ENCODE measurements at places on chromosomes 11 and 22.

GRCh38 chr22:46390652-46391301, 55.3 kb downstream of the TRMU start:
- no peak for DNase-seq

DNA sequence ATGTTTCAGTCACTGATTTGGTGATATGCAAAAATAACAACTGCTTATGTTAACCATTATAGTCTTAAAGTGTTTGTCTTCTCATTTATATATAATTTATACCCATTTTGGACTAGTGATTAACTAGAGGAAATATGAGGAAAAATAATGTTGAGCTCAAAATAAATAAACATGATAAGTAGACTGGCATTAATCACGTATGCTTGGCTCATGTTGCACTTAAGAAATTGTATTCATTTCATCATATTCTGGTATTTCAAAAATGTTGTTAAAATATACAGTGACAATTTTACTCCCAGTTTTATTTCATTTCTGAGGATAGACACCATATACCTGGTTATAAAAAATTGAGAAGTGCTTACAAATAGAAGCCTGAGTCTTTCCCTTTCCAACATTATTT, 3.8 kb upstream of the OR10D3 start:
- no peak for DNase-seq

DNA sequence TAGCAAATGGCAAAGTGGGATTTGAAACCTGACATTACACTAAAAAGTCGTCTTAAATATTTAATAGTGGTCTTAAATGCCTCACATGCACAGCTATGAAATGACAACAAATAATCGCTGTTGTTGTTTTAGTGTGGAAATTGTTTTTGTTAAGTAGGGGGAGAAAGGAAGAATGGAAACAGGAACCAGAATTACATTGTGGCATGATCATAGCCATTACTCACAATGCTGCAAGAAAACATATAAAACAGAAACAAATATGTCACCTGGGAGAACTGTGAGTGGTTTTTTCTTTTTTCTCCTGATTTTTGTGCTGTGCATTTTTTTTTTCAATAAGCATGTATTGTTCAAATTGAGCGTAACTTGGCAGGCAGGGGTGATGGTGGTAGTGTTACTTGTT, 22.9 kb downstream of the FAM76B start:
- DNase-seq: no peak

GRCh38 chr11:47506373-47506772, 46.6 kb downstream of the CELF1 start:
- DNase-seq: no peak

- no peak for DNase-seq
These were observed 178.2 kb downstream of the IGLL1 start for GRCh38 chr22:23401910-23402274.

DNA sequence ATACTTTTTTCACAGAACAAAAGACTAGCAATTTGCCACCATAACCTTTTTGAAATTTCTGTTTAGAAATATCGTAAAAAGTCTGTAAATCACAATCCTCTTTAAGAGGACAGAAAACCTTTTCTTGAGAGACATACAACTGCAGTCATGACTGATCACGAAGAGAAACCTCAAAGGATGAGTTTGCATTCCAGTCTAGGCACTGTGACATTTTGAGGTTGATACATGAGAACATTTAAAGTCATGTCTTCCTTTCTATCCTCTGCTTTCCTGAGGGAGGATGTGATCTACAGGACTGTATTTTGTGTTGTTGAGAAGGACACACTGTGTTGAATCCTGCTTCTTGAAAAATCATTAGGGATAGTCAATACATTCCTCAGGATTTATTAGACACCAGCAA, 476.7 kb upstream of the CCDC179 start:
- DNase-seq: no peak

DNA sequence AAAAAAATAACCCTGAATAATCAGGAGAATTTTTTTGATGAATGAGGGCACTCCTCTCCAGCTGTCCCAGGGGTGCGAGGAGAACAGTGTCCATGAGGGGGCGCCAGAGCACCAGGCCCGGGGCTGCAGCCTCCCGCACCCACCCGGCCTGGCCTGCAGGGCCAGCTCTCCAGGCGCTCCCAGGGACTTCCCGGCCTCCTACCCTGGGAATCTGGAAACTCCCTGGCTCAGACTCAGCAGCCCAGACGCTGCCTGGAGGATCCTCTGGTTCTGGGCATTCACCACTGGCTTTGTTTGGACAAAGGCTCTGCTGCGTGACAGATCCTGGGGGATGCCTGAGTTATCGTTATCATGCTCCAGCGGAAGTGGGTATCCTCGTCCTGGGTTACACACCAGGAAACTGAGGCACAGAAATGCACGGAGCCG, 31.0 kb downstream of the MCM5 start:
- DNase-seq: peak; percentile 16

GRCh38 chr11:43983221-43983810, 40.9 kb downstream of the C11orf96 start:
- no peak for DNase-seq

- no peak for DNase-seq
These were observed 5.2 kb downstream of the POLD4 start for GRCh38 chr11:67347964-67348749.

- no peak for DNase-seq
These were observed 3.0 kb upstream of the SOX6 start for GRCh38 chr11:16359369-16359768.

DNA sequence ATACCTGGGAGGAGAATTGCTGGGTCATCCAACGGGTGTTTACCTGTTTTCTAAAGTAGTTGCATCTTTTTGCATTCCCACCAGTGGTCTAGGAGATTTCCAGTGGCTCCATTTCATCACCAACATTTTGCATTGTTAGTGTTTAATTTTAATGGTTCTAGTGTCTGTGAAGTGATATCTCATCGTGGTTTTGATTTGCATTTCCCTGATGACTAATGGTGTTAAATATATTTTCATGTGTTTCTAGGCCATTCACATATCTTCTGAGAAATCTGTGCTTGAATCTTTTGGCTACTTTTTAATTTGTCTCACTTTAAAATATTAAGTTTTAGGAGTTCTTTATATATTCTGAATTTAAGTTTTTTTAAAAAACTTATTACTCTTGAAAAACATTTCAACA, 439.6 kb downstream of the TMEM135 start:
- DNase-seq: no peak

- no peak for DNase-seq
These were observed 1.1 kb upstream of the TTLL8 start for GRCh38 chr22:50058906-50059880.

DNA sequence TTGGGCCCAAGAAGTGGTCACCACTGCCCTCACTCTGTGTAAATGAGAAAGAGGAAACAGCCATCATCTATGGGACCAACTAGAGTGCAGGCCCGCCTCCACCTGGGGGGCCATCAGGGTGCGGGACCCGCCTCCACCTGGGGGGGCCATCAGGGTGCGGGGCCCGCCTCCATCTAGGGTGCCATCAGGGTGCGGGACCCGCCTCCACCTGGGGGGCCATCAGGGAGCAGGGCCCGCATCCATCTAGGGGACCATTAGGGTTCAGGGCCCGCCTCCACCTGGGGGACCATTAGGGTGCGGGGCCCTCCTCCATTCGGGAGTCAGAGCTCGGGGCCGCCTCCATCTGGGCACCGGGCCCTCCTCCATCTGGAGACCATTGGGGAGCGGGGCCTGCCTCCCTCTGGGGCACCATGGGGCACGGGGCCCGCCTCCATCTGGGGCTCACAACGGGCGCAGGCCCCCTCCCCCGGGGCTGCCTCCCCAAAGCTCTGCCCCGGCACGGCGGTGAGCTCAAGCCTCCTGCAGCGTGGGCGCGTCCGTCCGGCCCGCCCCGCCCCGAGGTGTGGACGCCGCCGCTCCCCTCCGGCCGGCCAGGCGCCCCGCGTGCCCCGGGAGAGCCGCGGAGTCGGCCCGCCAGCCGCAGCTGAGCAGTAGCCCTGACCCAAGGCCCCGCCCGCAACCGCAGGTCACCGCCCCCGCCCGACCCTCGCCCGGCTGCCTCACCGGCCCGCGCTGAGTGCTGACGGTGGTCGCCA, 512 bp downstream of the TOLLIP start:
- no peak for DNase-seq

DNA sequence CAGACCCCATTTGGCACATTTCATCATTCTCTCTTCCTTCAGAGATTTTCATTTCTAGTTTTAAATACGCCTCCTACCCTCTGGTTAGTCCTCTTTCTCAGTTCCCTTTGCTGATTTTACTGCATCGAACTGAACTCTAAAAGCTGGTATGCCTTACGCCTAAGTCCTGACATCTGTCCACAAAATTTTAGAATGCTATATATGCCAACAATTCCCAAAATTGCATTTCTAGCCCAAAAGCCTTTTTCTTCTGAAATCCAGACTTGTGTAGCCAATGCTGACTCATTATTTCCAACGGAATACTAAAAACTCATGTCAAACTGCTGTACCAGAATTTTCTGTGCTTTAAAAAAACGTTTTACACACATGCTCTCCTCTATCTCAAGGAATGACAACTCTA, 1124.4 kb upstream of the TENM4 start:
- no peak for DNase-seq

GRCh38 chr11:67032830-67033551, 10.1 kb downstream of the SYT12 start:
- DNase-seq: no peak

DNA sequence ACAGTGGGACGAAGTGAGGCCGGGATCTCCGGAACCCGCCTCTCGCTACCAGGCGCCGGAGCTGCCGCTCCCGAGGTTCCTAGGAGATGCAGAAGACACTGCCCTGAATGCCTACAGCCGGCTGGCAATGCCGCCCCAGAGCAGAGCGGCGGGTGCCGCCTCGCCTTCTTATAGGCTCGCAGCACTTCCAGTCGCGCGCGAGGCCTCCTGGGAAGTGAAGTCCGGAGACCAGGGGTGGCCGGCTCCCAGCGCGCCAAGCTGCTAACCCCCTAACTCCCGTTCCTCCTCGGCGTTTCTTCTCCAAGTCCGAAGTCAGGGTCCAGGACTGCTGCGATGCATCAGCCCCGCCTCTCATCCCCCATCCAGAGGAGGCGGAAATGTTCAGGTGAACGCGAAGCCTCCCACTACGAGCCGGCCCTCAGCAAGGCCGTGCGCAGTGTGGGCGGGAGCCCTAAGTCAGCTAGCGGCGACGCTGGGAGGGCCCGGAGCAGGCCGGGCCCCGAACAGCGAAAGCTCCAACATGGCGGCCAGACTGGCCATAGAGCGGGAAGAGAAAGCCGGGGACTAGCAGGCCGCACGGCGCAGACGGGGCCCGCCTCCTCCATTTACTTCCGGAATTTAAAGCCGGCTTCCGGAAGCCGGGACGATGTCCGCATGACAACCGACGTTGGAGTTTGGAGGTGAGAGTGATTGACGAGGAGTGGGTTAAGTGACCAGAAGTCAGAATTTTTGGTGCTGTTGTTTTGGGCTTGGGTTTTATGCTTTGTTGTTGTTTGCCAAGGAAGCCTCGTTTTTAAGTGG, at the start of the genes CYB561A3 and TMEM138:
Gene CYB561A3, minus strand, starts transcription at position 142 of the 801 bp plus-strand sequence. CDS start 5,169 bp downstream, outside the sequence.
Gene TMEM138, plus strand, starts transcription at position 634 of the 801 bp plus-strand sequence. CDS start 2,017 bp downstream, outside the sequence.
- DNase-seq: peak; percentile 72

DNA sequence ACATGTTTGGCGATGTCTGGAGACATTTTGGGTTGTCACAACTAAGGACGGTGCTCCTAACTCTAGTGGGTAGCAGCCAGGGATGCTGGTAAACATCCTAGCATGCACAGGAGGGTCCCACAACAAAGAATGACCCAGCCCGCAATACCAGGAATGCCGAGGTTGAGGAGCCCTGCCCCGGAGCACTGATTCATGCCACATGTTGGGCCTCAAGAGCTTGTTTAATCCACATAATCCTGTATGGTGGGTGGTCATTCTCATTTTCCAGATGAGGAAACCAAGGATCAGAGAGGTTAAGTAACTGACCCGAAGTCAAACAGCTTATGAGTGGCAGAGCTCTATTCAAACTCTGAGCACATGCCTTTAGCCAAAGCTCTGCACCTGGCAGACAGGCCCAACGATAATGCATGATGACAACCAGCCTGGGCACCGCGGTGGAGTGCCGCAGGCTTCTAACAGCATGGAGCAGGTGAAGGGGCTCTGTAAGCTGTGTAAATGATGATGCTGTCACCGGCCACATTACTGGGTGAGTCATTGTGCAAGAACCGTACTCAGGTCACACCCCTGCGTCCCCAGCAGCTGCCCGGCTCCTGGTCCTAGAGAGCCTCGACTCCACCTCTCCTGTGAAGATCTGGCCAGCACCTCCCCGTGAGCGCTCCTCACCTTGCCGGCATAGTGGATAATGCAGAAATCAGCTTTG, 58.6 kb downstream of the APOL1 start:
- DNase-seq: no peak

GRCh38 chr11:15775015-15775541, 581.3 kb downstream of the SOX6 start:
- DNase-seq: no peak

DNA sequence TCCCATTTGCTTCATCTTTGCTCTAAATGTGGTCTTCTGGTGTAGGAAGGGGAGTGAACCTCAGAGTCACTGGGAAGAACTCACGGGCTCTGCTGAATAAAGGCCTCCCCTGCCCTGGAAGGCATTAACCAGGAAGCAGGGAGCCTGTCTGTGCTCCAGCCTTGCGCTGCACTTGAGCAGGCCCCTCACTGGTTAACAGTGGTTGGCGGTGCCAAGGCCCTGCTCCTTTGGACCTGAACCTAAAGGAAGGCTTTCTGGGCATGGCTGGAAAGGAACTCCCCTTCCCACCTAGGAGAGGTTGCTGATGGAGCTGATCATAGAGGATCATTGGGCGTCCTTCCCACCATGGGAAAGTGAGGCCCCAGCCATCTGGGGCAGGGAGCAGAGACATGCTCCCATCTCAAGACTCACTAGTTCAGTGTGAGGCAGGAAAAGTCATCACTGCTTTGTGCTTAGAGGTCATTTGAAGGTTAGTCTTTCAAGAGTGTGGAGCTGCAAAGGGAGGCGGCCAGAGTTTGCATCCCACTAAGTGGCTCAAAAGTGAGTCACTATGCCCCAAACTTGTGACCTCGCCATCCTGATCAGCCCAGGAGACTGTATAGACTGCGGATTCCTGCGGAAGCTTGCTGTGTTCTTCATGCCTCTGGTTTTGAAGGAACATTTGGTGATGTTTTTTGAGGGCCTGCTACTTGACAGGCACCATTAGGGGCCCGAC, 50.4 kb downstream of the DBX1 start:
- no peak for DNase-seq

GRCh38 chr22:29715240-29715639, 4.6 kb upstream of the CABP7 start:
- DNase-seq: no peak

GRCh38 chr11:61147791-61148620, 13.2 kb downstream of the VPS37C start:
- DNase-seq: no peak

GRCh38 chr22:45310977-45311531, 1.3 kb downstream of the FAM118A start:
- DNase-seq: no peak

GRCh38 chr11:94241896-94242295, 62.5 kb upstream of the IZUMO1R start:
- DNase-seq: no peak

Measured in stimulated activated CD8-positive, alpha-beta memory T cell treated with anti-CD3 and anti-CD28 coated beads, Interleukin-4, amount 100 ng/mL, for 1 hour (primary cell).